ENCODE measurements at places on chromosomes 1 and 21.

DNA sequence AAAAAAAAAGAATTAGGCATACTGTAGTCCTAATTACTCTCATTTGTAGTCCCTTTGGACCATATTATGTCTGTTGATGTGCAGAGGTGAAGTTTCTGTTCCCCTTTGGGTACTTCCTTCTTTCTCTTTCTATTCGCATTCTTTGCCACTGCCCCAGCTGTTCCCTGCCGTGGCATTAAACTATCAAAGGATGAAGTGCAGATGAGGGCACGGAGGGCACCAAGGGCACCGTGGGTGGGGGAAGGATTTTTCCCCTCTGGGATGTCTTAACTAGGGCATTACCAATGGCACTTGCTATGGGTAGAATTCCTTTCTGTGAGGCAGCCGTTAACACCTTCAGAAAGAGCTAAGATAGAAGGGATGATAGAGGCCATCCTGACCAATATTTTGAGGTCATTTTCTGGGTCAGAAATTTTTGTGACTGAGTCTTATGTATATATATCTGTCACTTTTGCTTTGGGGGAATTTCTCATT, 4.9 kb upstream of the MAPKAPK2 start:
- DNase-seq = no peak

GRCh38 chr1:154599658-154600057, 8.3 kb downstream of the ADAR start:
- no peak for DNase-seq

DNA sequence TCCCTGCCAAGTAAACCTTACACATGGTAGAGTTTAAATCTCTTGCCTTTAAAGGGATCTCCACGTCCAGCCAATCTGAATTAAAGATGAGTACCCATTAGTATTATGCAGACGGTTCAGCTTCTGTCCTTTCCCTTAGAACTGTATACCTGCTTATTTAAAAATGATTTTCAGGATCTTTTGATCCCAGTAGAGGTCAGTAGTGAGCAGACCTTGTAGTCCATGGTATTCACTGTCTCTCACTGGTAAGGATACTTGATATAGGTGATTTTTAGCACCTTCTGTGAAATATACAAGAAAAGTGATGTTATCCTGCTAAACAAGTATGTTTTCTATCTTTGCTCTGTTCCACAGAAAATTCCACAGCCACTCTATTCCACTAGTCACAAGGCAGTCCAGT, 1211.6 kb upstream of the ADGRL4 start:
- no peak for DNase-seq

GRCh38 chr1:233261695-233262094, 33.8 kb downstream of the PCNX2 start:
- DNase-seq = no peak

GRCh38 chr1:244030481-244031040, 20.5 kb upstream of the ZBTB18 start:
- DNase-seq = no peak

DNA sequence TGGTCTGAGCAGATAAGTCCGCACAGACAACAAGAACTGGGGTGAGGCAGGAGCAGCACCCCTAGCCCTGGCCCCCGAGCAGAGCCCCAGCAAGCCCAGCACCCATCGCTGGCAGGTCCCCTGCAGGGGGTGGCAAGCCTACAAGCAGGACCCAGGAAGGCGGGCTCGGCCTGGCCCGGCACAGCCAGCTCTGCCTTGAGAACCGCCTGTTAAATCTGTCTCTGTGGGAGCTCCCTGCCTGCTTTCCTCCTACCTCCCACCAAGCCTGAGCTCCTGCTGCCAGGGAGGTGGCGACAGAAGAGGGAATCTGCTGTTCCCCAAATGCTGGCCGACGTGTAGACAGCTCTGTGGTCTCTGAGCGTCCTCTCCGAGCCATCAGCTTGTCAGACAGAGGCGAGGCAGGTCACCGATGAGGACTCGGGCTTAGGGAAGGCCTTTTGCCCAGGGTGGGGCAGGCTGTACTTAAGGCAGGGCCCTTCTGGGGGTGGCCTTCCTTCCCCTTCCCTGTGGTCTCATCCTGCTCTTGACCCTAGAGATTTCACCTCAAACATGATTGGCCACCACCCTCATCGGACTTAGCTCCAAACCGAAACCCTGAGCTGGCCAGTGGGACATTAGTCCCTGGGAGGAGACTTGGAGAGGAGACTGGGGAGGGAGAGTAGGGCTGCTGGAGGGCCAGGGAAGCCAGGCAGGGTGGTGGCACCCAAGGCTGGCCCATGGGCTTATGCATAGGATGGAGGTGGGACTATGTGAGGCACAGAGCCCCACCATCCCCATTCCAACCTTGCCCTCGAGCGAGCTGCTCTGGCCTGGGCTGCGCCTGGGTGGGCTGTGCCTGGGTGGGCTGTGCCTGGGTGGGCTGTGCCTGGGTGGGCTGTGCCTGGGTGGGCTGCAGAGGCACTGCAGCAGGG, 7.7 kb downstream of the SELENON start:
- DNase-seq = no peak
